ENCODE measurements at places on chromosomes 2 and 18.
A peak's percentile ranks its signal among the peaks of the same experiment; 100 is the strongest.

GRCh38 chr18:23540867-23541266, 37.6 kb downstream of the RMC1 start:
- DNase-seq, result peak; percentile 52

DNA sequence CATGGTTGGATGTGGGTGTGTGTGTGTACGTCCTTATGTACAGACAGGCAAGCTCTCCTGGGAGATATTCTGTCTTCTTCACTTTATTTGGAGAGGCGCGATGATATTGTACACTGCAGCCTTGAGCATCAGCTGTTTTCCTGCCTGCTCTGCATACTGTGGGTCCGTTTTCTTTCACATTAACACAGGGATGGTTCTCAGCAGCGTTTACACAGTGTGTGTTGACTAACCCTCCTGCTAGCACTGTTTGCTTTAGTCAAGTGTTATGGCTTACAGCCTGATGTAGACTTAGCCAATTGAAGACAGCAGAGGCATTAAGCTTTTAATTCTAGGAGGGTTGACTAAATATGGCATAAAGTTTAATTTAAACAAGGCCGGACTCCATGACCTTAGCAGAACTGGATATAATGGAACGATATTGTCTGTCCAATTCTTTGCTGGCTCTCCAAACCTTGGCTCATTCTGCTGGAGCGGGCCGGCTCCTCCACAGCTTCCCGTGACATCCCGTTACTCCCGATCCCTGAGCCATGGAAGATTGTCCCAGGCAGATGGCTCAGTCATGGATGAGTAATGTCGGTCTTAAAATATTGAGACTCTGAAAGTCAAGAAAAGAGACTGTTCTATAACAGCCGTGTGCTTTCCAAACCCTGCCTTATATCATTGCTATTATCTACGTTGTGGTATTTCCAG, 134.7 kb downstream of the TPGS2 start:
- DNase-seq, result no peak

- DNase-seq, result no peak
These were observed 22.5 kb downstream of the KIF1A start for GRCh38 chr2:240797500-240797895.

DNA sequence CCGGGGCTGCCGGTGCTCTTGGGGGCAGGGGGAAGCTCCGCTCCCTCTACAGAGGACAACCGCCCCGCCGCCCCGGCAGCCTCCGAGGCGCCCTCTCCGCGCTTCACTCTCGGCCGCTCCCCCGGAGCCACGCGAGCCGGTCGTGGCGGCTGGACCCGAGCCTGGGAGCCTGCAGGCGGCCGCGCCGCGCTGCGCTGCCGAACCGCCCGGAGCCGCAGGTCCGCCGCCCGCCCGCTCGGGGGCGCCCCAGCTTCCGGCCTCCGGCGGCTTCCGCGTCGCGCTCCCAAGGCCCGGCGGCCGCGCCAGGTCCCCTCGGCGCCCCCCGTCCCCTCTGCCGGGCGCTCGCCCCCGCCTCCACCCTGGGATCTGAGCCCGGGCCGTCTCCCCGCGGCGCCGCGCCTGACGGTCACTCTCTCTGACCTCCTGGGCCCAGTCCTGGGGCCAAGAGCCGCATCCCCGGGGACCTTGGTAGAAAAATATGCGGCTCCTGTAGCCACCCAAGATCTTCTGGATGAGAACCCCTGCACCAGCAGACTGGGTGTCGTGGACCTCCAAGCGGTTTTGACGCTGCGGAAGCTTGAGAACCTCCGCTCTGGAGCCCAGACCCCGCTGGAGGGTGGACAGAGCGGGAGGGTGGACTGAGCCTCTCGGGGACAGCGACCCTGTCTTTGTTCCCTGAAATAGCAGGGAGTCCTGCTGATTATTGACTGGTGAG, 44.3 kb downstream of the SERTAD2 start:
- DNase-seq, result peak; percentile 77

GRCh38 chr18:63157293-63158011, 162.1 kb downstream of the BCL2 start:
- DNase-seq, result no peak

DNA sequence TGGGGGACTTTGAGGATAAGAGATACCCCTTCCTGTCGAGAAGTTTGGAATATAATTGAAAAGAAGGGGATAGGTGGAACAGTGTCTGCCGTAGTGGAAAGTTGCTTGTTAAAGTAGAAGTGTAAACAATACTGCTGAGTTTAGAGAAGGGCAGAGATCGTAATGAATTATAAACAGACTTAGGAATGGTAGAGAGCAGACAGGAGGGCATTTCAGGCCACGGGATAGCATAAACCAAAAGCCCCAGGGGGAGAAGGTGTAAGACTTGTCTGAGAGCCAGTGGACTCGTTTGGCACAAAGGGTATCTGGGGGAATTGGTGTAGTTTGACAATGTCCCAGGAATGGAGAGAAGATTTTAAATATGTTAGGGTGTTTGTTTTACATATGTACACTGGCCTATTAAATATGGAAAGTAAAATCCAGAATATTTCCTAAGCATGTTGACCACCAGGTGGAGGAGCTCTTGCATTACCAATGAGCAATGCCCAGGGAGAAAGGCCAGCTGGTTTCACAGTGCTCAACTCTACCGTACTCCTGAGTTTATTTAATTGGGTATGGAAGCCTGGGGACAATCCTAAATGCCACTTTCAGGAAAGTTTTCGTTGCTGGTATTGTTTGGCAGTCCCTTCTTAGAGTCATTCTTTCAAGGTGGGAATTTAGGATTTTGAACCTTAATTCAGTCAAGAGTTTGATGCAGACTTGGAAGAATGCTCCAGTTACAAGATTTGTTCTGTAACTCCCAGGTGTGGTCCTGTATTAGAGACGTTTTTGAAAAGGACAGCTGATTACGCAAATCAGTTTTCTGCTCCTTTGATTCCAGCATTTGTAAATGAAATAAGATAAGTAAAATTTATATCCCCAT, 7.5 kb downstream of the COPS8 start:
- DNase-seq, result no peak

DNA sequence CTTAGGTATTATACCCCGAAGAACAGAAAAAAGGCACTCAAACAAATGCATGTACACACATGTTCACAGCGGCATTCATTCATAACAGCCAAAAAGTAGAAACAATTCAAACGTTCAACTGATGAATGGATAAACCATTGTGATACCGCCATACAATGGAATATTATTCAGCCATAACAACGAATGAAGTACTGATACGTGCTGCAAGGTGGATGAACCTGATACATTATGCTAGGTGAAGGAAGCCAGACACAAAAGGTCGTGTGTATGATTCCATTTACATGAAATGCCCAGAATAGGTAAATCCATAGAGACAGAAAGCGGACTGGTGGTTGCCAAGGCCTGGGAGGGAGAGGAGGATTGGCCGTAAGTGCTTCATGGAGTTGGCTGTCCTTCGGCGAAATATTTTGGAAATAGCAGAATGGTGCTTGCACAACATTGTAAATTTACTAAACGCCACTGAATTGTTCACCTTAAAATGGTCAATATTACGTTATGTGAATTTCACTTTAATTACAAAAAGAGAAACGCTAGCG, 750 bp upstream of the RMP24 start:
- DNase-seq, result no peak

DNA sequence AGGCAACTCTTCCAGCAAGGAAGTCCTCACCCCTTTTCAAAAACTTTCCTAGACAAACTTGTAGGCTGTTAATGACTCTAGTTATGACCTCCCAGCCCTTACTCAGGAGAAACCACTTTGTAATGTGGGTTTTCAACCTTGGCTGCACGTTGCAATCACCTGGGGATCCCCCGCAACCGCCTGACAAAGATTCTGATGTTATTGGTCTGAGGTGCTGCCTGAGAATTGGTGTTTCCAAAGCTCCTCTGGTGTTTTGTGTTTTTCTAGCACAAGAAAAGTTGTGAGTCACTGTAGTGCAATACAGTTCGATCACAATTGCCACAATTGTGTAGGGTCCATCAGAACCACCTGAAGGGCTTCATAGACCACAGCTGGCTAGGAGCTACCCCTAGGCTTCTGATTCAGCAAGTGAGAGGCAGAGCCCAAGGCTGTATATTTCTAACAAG, 121.6 kb downstream of the SP100 start:
- no peak for DNase-seq

DNA sequence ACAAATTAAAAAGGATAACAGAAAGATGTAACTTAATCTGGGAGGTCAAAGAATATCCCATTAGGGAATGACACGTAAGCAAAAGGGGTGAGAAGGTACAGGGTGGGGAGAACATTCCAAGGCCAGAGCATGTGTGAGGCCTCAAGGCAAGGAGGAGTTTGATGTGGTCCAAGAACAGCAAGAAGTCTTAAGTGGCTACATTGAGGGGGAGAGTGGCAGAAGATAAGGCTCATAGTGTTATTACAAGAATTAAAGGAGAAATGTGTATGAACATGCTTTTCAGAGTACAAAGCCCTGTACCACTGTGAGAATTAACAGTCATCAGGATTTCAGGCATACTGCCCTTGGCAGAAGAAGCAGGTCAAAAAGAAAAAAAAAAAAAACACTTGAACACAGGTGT, 174.4 kb upstream of the ERBB4 start:
- DNase-seq, result no peak

Data from GM19239 (cell line).